ENCODE measurements at places on chromosomes 1 and 21.

DNA sequence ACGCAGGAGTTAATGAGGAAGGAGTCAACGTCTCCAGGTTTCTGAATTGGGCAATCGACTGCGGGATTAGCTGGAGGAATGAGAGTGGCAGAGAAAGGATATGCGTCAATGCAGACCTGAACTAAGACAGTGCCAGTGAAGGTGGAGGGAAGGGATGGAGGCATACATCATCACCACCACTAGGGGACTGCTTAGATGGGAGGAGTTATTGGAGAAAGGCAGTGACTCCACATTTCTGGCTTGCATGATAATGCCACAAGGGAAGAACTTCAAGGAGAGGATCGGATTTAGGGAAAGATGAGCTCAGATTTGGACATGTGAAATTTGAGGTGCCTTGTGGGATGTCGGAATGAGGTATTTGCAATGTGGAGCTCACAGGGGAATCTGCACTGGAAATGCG is 17.5 kb downstream of the VASH2 start:
- DNase-seq, result no peak

DNA sequence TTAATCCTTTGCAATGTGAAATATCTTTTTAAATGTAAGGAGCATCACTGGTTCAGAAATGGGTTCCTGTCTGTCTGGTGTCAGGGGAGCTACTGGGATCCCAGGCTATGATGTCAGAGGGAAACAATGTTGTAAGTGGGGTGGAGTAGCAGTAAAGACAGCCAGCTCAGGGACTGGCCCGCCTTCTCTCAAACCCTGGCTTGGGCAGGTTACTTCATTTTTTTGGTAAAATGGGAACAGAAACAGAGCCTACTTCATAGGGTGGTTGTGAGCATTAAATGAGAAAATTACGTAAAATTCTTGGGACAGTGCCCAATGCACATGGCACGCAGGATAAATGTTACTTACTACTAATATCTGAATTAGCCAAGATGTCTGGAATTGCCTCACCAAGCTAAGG is 30.7 kb upstream of the IL20 start:
- no peak for DNase-seq

DNA sequence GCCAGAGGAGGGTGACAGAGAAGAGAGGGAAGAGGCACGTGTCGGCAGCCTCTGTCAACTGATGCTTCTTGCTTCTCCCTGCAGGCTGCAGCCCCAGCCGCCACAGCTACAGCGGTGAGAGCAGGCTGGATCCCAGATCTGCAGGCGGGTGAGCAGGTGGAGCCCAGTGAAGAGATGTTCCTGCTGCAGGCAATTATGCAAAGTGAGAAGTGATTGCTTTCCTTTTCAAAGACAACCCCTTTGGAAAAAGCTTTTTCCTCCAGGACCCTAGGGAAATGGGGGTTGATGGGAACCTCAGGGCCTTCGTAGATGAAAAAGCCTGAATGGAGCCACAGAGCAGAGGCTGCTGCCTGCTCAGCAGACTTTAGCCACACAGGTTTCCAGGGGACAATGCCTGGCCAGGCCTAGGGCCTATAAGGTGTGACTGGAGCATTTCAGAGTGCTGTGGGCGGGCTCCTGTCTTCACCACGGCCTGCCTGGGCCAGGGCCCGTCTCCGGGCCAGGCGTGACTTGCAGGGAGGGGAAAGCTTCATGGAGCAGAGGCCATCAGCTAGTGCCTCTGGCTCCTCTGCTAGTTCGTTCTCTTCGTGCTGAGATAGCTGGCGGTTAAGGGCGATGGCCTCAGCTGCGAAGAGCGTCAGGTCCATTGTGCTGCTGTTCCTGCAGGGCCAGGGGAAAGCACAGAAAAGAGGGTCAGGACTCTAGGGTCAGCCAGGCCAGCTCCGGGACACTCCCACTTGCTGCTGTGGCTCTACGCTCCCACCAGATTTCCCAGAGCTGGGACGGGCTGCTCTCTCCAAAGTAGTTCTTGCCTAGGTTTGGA is 6.9 kb upstream of the KNCN start:
- DNase-seq, result no peak

DNA sequence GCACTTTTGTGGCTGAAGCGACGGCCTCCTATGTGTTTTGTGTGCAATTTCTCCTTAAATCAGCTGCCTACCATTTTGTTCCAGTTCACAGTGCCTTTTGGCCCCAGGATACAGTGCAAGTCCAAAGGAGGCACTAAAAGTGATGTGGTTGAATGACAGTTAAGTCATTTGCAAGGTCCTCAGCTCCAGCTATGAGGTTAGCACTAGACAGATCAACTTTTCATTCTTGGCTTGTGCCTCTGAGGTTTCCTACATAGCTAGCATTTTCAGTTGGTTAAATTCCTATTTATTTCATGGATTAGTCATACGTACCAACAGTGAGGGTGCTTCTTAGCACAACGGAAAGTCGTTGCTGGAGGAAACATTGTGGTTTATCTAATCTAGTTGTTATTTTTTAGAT is 59.3 kb upstream of the NTPCR start:
- no peak for DNase-seq

- peak; percentile 38 for DNase-seq
These were observed 178.0 kb upstream of the GALNT2 start for GRCh38 chr1:229889031-229889517.

- no peak for DNase-seq
These were observed 9.2 kb downstream of the CGN start for GRCh38 chr1:151520359-151520758.

DNA sequence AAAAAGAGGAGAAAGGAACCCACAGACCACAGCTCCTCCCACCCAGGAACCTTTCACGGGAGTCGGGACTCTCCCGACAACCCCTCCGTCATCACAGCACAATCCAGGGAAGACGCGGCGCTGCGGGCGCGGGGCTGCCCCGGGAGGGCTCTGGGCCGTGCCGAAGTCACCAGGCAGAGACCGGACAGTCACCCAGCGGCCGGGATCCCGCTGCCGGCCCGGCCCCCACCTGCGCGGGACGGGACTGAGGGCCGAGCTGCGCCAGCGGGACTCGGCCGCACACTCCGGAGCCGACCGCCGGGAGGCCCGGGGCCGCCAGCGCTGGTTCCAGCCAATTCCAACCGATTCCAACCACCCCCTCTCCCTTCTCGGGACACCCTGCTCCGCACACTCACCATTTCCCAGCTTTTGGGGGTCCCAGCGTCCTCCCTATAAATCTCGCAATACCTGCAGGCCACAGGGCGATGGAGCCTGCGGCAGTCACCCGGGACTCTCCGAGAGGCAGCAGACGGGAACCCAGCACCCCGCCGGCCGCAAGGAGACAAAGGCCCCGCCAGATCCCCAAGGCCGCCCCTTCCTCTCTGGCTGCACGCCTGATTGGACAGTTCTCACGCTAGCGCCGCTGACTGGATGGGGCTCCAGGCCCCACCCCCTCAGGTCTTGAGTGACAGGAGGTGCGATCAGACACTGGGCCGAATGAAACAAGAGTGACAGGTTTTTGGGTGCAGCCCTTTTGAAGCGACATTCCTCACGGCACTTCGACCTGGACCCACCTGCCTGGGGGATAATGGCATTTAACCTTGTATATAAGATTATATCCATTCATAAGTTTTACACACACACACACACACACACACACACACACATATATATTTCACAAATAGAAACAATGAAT is at the start of gene ZNF695:
Gene ZNF695 (minus strand): TSS at position 547 of the 895 bp plus-strand sequence. CDS start 149 bp downstream, at position 398.
- peak; percentile 55 for DNase-seq

- DNase-seq, result no peak
These were observed 4.3 kb upstream of the MX2 start for GRCh38 chr21:41357546-41357945.

DNA sequence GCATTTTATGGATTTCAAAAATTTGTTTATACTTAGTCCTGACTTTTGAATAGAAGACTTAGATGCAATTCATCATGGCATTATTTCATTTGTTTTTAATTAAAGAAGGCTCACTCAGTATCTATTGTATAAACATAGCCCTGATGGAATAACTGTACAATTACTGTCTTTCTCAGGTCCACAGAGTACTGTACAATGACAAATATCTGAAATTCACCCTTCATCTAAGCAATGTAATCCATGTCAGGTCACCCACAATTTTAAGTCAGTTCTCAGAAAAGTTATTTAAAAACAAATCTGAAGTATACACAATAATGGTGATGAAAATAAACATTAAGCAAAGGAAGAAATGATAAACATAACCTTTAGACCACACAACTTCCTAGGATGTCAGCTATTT is 311.9 kb downstream of the GRIK1 start:
- no peak for DNase-seq

DNA sequence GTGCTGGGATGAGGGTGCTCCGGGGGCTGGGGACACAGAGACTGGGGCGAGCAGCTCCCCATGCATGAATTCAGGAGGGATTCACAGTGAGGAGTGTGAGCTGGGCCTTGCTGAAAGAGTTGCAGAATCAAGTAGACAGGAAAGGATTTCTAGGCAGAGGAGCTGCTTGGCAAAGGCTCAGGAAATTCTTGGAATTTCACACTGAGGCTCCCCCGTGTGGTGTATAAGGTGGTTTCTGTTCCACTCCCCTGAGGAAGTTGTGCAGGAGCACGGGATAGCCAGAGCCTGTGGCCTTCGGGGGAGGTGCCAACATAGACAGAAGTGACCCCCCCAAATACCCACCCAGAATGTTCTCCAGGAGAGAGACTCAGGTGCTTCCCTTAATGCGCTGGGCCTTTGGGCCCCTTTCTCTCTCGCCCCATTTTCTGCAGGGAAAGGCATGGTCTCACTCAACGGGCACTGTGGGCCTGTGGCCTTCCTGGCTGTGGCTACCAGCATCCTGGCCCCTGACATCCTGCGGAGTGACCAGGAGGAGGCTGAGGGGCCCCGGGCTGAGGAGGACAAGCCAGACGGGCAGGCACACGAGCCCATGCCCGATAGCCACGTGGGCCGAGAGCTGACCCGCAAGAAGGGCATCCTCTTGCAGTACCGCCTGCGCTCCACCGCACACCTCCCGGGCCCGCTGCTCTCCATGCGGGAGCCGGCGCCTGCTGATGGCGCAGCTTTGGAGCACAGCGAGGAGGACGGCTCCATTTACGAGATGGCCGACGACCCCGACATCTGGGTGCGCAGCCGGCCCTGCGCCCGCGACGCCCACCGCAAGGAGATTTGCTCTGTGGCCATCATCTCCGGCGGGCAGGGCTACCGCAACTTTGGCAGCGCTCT is 58.5 kb upstream of the ACTL8 start:
- no peak for DNase-seq

- DNase-seq, result no peak
These were observed 278.8 kb downstream of the KIF26B start for GRCh38 chr1:245433561-245433960.

GRCh38 chr1:7932524-7933138 is 8.0 kb downstream of the TNFRSF9 start:
- no peak for DNase-seq

DNA sequence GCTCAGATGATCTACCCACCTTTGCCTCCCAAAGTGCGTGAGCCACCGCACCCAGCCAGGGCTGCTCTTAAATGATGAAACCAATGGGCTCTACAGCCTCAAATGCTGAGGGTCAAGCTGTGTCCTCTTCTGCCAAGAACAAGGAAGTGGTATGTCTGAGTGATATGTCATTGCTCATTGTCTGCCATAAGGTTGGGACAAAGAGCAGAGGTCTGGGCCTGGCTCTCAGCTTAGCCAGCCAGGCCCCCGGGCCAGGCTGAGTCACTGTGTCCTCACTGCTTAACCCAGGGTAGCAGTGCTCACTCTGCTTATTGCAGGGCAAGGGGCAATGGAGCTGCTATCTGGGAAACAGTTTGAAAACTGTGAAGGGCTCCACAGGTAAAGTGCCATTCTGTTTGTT is 8.3 kb upstream of the ETS2 start:
- no peak for DNase-seq

DNA sequence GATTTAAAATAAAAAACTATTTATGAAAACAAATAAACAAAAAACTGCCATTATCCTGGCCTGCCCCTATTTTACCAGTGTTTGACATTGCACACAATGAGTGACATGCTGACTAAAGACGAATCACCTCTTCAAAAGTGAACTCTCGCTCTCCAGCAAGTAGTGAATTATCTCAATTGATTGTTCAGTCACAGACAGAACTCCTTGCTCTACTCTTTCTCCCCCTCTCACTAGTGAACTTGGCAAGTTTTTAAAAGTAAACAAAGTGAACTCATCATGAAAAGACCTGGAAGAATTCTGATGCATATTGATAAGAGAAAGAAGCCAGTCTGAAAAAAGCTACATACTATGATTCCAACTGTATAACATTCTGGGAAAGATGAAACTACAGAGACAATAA is 4.7 kb upstream of the C1orf52 start:
- DNase-seq, result no peak

- DNase-seq, result no peak
These were observed 2.9 kb upstream of the ASPM start for GRCh38 chr1:197149340-197149739.

DNA sequence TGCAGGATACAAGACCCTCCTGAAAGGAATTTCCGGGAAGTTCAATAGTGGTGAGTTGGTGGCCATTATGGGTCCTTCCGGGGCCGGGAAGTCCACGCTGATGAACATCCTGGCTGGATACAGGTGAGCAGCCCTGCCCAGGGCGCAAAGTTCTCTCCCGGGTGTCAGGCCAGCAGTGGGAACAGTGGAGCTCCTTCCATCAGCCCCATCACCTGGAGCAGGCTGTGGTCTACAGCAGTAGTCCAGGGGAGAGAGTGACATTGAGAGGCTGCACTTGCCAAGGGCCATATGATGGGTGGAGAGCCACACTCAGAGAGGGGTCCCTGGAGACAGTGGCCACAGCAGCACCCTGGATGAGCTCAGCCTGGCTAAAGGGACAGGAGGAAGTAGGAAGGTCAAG is 44.1 kb downstream of the TFF3 start:
- DNase-seq, result no peak

DNA sequence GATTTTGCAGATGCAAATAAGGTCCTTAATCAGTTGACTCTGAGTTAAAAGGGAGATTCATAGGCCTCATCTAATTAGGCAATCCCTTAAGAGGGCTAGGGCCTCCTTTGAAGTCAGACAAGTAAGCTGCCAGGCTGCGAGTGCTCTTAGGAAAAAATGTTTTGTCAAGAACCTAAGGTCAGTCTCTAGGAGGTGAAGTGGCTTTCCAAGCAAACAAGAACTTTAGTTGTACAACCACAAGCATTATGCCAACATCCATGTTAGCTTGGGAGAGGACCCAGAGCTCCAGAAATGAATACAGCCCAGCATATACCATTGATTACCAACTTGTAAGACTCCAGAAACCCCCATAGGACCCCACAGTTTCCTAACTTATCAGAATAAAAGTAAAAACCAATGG is 1366.2 kb downstream of the PLA2G4A start:
- no peak for DNase-seq

DNA sequence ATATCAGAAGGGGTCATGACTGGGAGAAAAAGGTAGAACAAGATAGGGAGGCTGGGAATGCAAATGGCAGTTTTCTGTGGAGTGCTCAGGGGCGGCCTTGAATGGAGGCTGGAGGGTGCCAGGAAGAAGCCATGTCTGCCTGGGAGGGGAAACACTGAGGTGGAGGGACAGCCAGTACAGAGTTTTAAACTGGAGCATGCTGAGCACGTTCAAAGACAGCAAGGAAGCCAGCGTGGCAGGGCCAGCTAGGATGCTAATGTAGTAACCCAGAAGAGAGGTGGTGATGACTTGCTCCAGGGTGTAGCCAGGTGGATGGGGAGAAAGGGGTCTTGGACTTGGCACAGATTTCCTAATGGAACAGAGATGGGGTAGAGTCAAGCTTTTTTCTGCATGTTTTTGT is 445.8 kb upstream of the VAMP3 start:
- DNase-seq, result no peak

- no peak for DNase-seq
These were observed 170.2 kb downstream of the RUNX1 start for GRCh38 chr21:34878940-34879339.
